Activated CD4-positive, CD25-positive, alpha-beta regulatory T cell treated with anti-CD3 and anti-CD28 coated beads, Interleukin-2, amount 50 U/mL, for 24 hours (primary cell): ENCODE measurements at places on chromosomes 5 and 9.
A peak's percentile ranks its signal among the peaks of the same experiment; 100 is the strongest.

DNA sequence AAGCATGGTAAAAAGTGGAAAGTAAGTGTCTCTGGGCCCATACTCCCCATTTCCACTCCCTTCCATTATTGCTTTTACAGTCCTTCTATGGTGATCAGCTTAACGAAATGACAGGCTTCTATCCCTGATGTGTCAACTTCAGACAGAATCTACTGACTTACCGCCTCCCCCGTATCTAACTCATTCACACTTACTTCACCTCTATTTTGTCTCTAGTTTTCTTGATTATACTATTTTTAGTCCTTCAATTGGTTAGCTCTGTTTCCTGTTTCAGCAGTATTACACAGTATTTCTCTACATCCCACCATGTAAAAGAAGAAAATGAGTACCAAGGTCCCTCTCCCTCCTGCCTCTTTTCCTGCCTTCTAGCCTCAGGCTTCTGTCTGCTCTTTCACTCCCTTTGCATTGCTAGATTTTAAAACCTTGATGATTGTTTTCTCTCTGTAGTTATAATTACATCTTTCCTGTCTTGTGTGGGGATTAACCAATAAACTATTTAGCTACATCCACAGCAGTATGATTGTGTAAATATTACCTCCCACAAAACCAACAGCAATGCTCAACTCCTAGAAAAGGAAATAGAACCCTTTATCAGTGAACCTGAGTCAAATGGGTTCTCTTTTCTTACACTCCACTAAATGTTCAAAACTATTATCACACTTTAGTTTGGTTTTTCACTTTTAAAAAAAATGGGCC lies 53.4 kb downstream of the GNAQ start:
- peak; percentile 86 for ATAC-seq

DNA sequence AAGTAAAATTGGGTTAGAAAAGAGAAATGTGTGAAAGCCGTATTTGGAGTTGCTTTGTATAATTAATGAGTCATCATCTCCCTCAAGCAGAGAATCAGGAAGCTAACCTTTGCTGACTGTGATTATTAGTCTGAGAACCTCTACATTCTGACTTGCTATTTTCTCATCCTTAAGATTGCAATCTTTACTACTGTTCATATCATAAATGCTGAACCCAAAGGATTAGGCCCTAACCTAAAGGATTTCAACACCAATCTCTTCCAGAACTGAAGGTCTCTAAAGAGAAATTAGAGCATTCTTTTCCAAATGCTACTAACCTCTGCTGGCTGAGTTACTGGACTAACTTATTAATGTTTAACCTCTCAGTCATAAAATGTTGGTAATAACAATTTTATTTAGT lies 538.1 kb upstream of the MEF2C start:
- no peak for ATAC-seq

- ATAC-seq: no peak
Observed at GRCh38 chr5:125559296-125559695, 812.9 kb upstream of the ZNF608 start.

- ATAC-seq: no peak
Observed at GRCh38 chr5:173208296-173208695, 26.7 kb downstream of the NKX2-5 start.

DNA sequence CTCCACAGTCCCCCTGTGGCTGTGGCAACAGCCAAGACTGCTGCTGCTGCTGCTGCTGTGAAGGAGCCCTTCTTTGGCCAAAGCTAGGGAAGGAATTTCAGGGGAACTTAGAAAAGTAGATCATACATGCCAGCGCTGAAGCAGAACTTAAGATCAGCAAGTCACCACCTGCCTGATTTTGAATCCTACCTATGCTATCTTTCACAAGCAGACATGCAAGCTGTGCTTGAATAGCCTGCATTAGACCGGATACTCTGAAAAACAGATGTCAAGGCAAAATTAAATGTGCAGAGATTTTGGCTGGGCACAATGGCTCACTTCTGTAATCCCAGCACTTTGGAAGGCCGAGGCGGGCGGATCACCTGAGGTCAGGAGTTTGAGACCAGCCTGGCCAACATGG lies 99.3 kb upstream of the ZNF366 start:
- no peak for ATAC-seq

GRCh38 chr9:77673941-77674791 lies 26.0 kb upstream of the GNA14 start:
- no peak for ATAC-seq

- no peak for ATAC-seq
Observed at GRCh38 chr5:168424594-168425323, 61.5 kb upstream of the RARS1 start.

- no peak for ATAC-seq
Observed at GRCh38 chr9:124120272-124120671, 108.7 kb downstream of the LHX2 start.

DNA sequence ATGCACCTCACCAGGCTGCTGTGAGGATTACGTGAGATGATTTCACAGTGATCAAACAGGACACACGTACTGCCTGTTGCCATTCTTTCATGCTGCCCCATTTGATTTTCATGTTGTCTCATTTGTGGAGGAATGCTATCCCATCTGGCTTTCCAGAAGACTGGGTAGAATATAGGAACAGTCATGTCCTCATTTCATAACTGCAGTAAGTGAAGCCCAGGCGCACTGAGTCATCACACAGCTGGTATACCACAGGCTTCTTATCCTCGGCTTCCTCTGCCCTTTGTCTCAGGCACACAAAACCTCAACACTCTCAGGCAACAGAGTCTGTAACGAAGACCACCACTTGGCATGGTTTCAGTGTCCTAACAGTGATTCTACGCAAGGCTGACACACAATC lies 62.3 kb downstream of the LHFPL2 start:
- ATAC-seq: no peak

GRCh38 chr9:89444274-89444673 lies 53.6 kb downstream of the SEMA4D start:
- ATAC-seq: peak; percentile 58

- ATAC-seq: no peak
Observed at GRCh38 chr9:90921104-90921503, 119.5 kb downstream of the SYK start.

- no peak for ATAC-seq
Observed at GRCh38 chr9:93295031-93295430, 111.1 kb downstream of the WNK2 start.

GRCh38 chr5:159017786-159018185 lies 81.9 kb downstream of the EBF1 start:
- no peak for ATAC-seq

GRCh38 chr5:53288511-53288910 lies 179.0 kb upstream of the MOCS2 start:
- ATAC-seq: no peak

DNA sequence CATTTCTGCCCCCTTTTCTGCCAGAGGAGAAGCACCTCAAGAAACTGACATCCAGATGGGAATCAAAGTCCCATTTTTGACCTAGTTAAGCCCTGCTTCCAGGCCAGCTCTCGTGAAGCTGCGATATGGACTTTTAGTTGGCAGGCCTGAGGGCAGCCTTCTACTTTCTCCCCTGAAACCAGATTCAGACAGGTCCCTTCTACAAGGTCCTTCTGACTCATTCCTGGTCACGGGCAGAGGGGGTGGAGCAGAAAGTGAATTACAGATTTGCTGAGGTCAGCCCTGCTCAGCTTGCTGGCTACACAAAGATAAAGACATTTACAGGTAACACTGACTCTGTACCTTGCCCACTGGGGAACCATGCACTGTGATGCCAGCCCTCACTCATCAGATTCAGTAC lies 52.8 kb upstream of the TUT7 start:
- ATAC-seq: no peak

DNA sequence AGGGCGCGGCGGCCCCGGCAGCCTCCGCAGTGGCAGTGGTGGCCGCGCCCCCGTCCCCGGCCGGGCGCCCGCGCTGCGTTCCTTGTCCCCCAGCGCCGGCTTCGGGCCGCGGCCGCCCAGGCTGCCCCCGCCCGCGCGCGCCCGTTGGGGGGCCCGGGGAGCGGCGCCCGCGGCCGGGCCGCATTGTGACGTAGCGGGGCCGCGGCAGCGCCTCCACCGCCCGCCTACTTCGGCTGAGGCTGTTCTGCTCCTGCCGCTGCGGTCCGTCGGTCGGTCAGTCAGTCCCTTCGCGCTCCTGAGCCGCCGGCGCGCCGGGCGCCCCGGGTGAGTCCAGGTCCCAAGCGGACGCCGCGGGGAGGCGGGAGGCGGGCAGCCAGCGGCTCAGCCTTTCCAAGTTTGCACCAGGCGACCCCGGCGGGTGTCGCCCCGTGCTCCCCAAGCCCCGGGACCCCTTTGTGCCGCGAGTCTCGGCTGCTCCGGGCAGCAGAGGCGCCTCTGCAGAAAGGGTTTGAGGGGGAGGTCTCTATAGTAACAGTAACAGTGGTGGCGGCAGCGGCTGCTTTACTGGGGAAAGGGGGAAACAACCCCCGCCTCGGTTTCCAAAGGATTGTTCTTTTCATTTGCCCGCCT lies at the start of gene SNCAIP:
TSS of gene SNCAIP (plus strand) at position 277 of the 630 bp plus-strand sequence. CDS start 78,898 bp downstream, outside the sequence.
- ATAC-seq: no peak

GRCh38 chr5:100800562-100800961 lies 102.5 kb downstream of the ST8SIA4 start:
- peak; percentile 13 for ATAC-seq

GRCh38 chr9:38010918-38011704 lies 57.9 kb downstream of the SHB start:
- no peak for ATAC-seq

DNA sequence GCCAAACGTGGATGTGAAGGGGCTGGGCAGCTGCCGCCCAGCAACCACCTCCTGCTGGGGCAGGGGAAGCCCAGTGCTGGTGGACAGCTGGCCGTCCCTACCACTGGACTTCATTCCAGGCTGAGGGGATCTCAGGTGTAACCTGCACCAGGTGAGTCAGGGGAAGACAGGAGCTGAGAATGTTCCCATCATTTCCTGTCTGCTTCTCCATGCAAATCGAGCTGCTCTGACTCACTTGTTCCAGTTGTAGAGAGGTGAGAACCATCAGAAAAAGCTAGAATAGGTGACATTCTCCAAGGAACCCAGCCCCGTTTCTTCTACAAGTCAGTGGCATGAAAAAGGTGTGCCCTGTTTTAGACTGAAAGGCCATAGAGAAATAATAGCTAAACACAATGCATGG lies 21.8 kb upstream of the BARX1 start:
- no peak for ATAC-seq

GRCh38 chr5:15499528-15500324 lies at the start of gene FBXL7:
Gene FBXL7 (plus strand): TSS chr5:15500180.
- no peak for ATAC-seq

- ATAC-seq: no peak
Observed at GRCh38 chr5:151424892-151425523, 22.4 kb upstream of the SLC36A1 start.

DNA sequence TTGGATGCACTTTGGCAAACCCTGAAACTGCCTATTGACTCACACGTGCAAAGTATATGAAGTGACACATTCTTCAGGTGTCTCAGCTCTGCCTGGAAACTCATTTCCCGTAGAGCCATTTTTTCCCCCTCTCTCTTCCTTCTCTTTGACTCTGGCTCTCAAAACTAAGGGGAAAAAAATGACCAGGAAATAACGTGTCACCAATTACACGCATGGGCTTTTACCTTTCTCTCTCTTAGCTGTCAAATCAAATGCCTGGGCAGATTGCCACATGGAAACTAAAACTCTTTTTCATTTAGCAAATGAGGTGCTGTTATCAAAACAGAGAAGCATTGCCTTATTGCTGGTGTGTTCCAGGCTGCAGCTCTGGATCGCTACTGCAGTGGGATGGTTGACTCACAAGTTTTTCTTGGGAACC lies 18.3 kb upstream of the IFNK start:
- no peak for ATAC-seq

- ATAC-seq: peak; percentile 79
Observed at GRCh38 chr5:140351609-140352334, 5.4 kb upstream of the HBEGF start.

DNA sequence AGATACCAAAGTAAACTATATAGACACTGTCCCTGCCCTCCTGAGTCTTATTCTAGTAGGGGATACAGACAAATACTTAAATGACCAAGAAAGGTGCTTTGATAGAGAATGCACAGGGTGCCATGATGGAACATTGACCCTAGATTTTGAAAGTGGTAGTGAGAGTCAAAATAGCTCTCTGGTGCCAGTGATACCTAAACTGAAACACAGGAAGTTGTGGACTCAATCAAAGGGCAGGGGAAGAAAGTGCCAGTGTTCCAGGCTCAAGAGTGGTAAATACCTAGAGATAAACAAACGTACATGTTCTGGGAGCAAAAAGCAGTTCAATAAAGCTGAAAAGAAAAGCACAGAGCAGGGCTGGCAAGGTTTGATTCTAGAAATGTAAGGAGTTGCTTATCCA lies 267.6 kb downstream of the ISL1 start:
- ATAC-seq: no peak

DNA sequence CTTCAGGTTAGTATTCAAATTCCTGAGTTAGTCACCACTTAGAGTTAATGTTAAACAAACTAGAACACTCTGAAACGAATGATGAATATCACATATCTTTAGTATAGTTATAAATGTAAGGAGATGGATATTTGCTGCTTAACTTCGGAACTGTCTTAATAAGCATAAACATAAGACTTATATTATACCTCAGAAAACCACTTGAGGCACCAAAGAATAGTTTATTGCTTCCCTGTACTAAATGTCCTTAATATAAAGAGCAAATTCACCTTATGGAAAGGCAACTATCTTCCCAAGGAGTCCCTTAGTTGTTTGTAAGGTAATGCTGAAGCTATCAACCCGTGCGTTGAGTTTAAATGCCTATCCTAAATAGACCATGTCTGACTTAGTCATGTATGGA lies 300.0 kb upstream of the ADAMTSL1 start:
- no peak for ATAC-seq

GRCh38 chr9:84899326-84899725 lies 229.8 kb downstream of the NTRK2 start:
- ATAC-seq: no peak

DNA sequence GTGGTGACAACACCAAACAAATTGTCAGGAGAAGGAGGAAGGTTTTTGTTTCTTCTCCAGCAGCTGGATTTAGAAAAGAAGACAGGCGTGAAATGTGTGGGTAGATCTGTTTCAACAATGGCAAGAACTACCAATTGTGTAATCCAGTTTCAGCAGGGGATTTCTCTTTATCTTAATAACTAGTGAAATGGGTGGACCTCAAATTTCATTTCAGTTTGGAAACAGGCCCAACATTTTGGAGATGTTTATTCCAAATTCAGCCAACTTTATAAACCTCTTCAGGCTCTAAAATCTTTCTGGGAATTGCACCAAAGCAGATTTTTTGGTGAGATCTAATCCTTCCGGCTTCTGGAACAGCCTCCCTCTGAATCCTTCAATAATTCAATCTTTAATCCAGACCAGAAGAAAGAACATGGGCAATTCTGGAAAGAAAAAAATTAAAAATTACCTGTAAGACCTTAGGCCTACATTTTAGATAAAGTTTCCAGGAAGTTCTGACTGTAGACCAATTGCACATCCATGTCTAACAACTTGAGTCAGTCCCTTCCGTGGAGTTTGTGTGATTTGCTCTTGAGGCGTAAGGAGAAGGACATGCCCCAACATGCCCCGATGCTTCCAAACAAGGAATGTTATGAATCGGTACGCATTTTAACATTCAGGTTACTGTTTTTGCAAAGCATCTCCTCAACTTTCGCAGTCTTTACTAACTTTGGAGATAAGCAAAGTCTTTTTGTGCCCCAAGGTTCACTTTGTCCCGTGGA lies 423.6 kb downstream of the IRX1 start:
- no peak for ATAC-seq

GRCh38 chr9:16138561-16139491 lies 586.0 kb downstream of the CCDC171 start:
- no peak for ATAC-seq
